ENCODE measurements at places on chromosomes 3 and 15. TPM values are rescaled to one million over a fixed set of nuclear protein-coding genes. Genes with fewer than 3 reads are reported as not detected.

The P4HTM gene
- total RNA-seq: 14.6 TPM

The ZNF774 gene
- 19.6 TPM for total RNA-seq

The WWTR1 gene
- 24.7 TPM for total RNA-seq

The TMCO5A gene
- not detected for total RNA-seq

The CCR8 gene
- not detected for total RNA-seq
